Stimulated activated CD4-positive, alpha-beta T cell treated with anti-CD3 and anti-CD28 coated beads, TNF-alpha, amount 100 ng/mL, for 24 hours (primary cell): ENCODE measurements at places on chromosomes 1 and 21.

DNA sequence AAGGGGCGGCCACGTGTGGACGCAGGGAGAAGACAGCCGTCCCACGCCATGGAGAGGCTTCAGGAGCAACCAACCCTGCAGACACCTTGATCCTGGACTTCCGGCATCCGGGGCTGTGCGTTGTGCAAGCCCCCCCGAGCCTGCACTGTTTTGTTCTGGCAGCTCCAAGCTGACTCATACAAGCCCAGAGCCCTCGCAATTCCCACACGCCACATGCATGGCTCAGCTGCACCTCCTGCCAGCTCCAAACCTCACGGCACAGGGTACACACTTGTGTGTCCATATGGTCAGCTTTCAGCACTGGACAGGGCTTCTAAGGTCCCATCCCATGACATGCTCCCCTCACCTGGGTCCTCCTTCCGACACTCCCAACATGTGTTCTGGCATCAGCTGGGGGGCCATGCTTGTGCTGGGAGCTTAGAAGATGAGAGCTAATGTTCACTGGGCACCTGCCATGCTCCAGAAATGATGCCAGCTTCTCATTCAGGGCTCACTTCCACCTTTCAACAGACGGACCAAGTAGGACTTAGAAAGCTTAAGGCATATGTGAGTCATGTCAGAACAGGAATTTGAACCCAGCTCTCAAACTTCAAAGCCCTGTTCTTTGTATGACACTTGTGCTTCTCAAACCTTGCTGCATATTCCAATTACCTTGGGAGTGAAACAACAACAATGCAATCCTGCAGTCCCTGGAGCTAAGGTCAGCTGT is 137.3 kb downstream of the PGBD5 start:
- no peak for DNase-seq

DNA sequence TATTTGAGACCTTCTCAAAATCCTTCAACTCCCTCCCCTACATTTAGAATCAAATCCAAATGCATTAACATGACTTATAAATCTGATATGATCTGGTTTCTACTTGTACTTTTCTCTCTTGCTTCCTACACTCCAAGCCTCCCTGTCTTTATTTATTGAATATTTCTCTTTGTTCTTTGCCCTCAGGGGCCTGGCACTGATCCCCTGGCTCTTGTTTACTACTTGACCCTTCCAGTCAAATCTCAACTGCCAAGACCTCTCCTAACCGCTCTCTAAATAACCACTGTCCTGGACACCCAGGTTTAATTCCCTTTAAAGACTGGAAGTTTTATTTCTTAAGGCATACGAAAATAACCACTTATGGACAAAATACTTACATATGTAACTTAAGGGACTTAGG is 248.9 kb downstream of the CHRM3 start:
- no peak for DNase-seq

DNA sequence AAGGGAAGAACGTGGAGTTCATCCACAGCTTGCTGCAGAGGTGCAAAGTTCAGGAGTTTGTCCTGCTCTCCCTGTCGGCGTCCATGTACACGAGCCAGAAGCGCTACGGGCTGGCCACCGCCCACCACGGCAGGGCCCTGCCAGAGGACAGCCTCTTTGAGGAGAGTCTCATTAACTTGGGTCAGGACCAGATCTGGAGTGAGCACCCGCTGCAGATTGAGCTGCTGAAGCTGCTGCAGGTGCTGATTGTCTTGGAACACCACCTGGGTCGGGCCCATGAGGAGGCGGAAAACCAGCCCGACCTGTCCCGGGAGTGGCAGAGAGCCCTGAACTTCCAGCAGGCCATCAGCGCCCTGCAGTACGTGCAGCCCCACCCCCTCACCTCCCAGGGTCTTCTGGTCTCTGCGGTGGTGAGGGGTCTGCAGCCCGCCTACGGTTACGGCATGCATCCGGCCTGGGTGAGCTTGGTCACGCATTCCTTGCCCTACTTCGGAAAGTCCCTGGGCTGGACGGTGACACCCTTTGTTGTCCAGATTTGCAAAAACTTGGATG is 73.8 kb upstream of the MORC3 start:
- no peak for DNase-seq

- DNase-seq = no peak
These were observed 663 bp downstream of the ATP13A2 start for GRCh38 chr1:17011092-17011438.

DNA sequence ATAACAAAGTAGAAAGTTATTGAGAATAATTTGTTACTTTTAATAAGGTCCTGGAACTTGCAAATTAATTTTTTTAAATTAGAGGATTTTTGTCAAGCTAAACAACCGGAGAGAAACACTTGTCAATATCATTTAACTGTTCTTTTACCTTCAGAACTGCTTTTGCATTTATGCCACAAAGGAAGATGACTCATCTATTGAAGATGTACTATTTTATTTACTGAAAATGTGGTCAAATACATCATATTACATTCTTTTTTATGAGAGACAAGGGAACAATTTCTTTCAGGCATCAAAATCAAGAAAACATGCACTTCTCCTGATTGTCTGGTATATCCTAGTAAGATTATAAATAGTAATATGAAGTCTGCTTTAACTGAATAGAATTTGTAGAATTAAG is 558.2 kb upstream of the PRMT6 start:
- no peak for DNase-seq

- no peak for DNase-seq
These were observed 3.9 kb upstream of the AIRE start for GRCh38 chr21:44281801-44282200.

DNA sequence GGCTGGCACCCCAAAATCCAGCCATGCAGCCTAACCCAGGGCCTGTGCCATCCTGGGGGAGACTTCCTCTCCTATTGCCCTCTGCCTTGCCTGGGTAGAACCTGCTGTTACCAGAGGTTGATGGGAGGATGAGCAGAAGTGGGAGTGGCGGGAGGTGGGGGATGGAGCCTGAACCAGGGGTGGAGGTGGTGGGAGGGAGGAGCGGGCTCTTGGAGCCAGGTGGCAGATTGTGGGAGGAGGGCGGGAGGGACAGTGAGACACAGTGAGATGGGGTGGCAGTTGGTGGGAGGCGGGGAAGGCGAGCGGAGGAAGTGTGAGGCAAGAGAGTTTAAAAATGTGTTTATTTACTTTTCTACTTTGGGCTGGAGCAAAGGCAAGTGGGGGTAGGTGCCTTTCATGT is 87.3 kb downstream of the KCNJ6 start:
- DNase-seq = no peak

DNA sequence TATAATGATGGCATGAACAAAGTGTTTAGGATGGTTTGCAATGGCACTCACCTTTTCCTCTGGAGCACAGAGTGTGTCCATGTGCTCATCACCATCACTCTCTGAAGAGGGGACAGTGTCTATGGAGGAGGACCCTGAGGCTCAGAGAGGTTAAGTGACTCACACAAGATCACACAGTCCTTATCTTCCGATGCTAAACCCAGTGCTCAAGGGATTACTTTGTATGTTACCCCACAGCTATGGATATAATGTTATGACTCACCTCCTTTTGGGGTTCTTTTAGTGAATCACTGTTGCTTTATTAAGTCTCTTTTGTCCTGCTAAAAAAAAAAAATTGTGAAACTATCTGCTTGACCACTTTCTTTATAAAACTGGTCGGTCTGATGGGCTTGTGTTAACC is 67.6 kb downstream of the TENT5C start:
- DNase-seq = no peak

GRCh38 chr21:41147096-41147978 is 20.6 kb upstream of the BACE2 start:
- no peak for DNase-seq

DNA sequence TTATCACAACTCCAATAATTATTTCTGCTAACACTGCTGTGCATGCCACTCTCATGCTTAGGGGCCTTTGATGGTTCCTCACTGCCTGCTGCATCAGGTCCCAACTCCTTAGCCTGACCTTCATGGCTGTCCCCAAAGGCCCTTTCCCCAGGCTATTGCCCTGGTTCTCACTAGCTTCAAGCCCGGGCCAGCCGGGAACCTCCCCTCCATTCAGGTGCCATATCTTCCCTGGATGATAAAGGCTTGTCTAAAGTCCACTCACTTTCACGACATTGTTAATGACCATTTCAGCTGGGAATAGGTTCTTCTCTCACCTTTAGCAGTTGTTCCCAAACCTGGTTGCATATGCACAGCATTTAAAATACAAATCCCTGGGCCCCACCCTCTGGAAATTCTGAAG is 95.8 kb downstream of the CNIH3 start:
- DNase-seq = no peak

- DNase-seq = no peak
These were observed 467.6 kb upstream of the ZRANB2 start for GRCh38 chr1:71548398-71548890.

DNA sequence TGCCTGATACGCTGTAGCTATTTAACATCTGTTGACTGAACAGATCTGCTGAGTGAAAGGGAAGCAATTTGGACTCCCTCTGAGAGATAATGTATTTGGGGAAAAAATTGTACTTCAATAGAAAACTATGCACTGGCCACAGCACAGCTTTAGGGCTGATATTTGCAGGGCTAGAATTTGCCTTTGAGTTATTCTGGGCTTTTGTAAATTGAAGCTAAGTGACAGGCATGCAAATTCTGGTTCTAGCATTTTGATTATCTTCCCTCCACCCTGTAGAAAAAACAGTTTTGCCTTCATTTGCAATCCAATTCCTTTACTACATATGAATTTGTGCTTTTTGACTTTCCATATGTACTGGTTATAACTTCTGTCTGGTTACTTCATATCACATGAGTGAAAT is 7.9 kb downstream of the KYAT3 start:
- DNase-seq = no peak
